K562 (cell line): ENCODE measurements at places on chromosomes 5 and 9. TPM values are rescaled to one million over a fixed set of nuclear protein-coding genes. Genes with fewer than 3 reads are reported as not detected.

DNA sequence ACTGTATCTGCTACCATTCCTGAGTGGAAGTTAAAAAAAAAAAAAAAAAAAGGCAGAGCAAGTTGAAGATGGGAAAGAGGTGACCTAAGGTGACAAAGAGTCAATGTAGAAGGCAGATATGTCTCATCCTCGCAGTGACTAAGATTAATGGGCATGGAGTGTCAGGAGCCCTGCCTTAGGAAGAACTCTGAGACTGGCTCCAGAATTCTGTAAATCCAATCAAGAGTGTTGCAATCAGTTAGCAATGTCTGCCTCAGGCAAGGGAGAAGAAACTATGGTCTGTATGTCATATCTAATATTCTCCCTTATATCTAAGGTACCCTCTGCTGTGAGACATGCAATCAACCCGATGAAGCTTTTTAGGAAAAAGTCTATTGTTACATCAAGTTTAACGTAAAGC is 24.7 kb upstream of the KCNMB1 start:
- H3K27me3 ChIP-seq: no peaks in the 10 kb centered on the region
- no peak overlapping the region for H3K27ac ChIP-seq
- no peaks in the 10 kb centered on the region for H3K36me3 ChIP-seq
- no peaks in the 10 kb centered on the region for H3K4me1 ChIP-seq
- no peak overlapping the region for H3K4me3 ChIP-seq
- DNase-seq: no peak

GRCh38 chr5:132019857-132020555 is 8.5 kb upstream of the ACSL6 start:
- no peak for DNase-seq
- no peak overlapping the region for H3K4me3 ChIP-seq
- peaks cover 35% of the 10 kb centered on the region for H3K27me3 ChIP-seq

- no peak overlapping the region for H3K27ac ChIP-seq
- H3K27me3 ChIP-seq: no peaks in the 10 kb centered on the region
- no peak overlapping the region for H3K4me3 ChIP-seq
Measured at GRCh38 chr9:78103971-78104433, 72.4 kb upstream of the GNAQ start.

- H3K4me3 ChIP-seq: no peak overlapping the region
- H3K27me3 ChIP-seq: no peaks in the 10 kb centered on the region
- peaks cover 90% of the 10 kb centered on the region for H3K4me1 ChIP-seq
- H3K36me3 ChIP-seq: no peaks in the 10 kb centered on the region
Measured at GRCh38 chr9:134375430-134376385, 49.5 kb downstream of the RXRA start.

DNA sequence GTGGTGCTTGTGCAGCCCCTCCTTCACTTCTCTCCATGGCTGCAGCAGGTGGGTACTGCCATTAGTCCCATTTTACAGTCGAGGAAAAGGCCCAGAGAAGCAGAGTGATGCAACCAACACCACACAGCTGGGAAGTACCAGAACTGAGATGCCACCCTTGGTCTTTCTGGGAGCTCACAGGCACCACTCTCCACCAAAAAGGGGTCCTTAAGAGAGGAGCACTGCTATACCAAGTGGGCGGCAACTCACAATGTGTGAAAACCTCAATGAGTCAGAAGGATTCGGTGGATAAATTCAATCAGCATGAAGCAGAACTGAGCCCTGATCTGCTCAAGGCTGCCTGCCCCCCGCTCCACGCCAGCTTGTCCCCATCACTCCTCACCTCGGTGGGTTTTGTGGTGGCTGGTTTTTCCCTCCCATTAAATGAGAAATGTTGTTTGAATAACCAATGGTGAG is 213.7 kb downstream of the FSTL4 start:
- no peak overlapping the region for H3K27ac ChIP-seq
- H3K4me3 ChIP-seq: no peak overlapping the region
- no peaks in the 10 kb centered on the region for H3K36me3 ChIP-seq
- H3K4me1 ChIP-seq: no peaks in the 10 kb centered on the region
- no peak for DNase-seq

DNA sequence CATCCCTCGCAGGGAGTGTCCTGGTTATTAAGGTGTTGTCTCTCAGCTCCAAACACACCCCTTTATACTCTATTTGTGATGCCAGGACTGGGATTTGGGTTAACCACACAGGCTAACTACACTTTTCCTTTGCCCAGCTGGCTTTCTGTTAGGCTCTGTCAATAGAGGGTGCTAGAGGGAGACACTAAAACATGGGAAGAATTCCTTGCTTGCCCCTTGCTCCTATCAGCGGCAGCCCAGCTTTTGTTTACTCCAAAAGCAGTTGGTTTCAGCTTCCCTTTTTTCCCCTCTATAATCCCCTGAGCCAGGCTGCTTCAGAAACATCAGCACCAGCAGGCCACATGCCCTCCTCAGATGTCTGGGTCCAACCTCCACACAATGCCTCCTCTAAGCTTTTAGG is 297.1 kb downstream of the KCTD16 start:
- no peak overlapping the region for H3K4me3 ChIP-seq
- H3K27ac ChIP-seq: no peak overlapping the region
- no peaks in the 10 kb centered on the region for H3K36me3 ChIP-seq
- H3K4me1 ChIP-seq: no peaks in the 10 kb centered on the region
- H3K27me3 ChIP-seq: no peaks in the 10 kb centered on the region
- no peak for DNase-seq

DNA sequence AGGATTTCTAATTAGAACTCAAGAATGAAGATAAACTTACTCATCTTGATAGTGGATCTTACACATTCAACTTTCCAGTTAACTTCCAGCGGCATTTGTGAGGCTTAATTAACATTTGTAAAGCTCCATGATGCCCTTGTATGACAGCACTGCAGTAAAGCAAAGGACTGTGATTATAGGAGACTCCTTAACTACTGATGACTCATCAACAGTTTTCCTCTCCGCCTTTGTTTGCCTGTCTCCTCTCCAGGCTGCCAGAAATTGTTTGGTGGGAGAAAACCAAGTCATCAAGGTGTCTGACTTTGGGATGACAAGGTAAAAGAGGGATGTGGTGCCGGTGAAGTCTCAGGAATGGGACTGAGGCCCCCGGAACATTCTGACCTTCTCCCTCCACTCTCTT is 20.4 kb upstream of the CYFIP2 start:
- H3K27ac ChIP-seq: no peak overlapping the region
- no peak overlapping the region for H3K4me3 ChIP-seq
- no peaks in the 10 kb centered on the region for H3K27me3 ChIP-seq
- no peak for DNase-seq
- no peaks in the 10 kb centered on the region for H3K36me3 ChIP-seq
- no peaks in the 10 kb centered on the region; the same call in 2 of the 3 replicates for H3K4me1 ChIP-seq

DNA sequence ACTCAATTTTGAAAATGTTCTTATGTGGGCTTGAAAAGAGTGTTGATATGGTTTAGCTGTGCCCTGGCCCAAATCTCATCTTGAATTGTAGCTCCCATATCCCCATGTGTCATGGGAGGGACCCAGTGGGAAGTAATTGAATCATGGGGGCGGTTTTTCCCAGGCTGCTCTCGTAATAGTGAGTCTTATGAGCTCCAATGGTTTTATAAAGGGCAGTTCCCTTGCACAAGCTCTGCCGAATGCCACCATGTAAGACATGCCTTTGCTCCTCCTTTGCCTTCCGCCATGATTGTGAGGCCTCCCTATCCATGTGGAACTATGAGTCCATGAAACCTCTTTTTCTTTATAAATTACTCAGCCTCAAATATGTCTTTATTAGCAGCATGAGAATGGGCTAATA is 71.0 kb downstream of the USP20 start:
- no peaks in the 10 kb centered on the region for H3K27me3 ChIP-seq
- H3K4me3 ChIP-seq: no peak overlapping the region
- no peak for DNase-seq
- H3K36me3 ChIP-seq: no peaks in the 10 kb centered on the region
- H3K4me1 ChIP-seq: peaks cover 9% of the 10 kb centered on the region; the same call in 2 of the 3 replicates

DNA sequence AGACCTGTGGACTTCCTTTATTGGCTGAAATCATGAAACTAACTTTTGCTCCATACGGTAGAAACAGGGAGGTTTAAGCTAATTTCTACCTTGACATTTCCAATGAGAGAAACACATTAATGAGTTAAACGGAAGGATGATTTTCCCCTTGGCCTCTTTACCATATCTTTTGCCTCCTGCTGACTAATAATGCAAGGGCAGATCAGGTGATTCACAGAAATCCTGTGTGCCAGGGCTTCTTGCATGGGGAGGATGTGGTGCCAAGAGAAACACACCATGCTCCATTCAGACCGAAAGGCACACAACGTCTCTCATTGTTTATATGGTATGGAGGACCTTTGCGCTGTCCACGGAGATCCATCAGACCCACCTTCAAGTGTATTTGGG is 17.4 kb upstream of the PRLR start:
- H3K36me3 ChIP-seq: no peaks in the 10 kb centered on the region
- H3K4me1 ChIP-seq: no peaks in the 10 kb centered on the region
- no peaks in the 10 kb centered on the region for H3K27me3 ChIP-seq
- no peak overlapping the region for H3K4me3 ChIP-seq
- H3K27ac ChIP-seq: no peak overlapping the region
- DNase-seq: no peak

The SPAG8 gene
- total RNA-seq: 0.36 and 0.40 TPM in 2 replicates

The PRRX2 gene
- total RNA-seq: not detected in 2 replicates

The PCDHGA10 gene
- 0.07 and 0.13 TPM in 2 replicates for total RNA-seq

The ZNF169 gene
- total RNA-seq: 5.6 and 5.9 TPM in 2 replicates

The TMC1 gene
- total RNA-seq: not detected in 2 replicates
